Spinal cord (tissue), 10 donors: ENCODE measurements at places on chromosomes 2 and 18.

- DNase-seq: no peak
Measured at GRCh38 chr2:24930768-24931167, 10.7 kb upstream of the ADCY3 start.

DNA sequence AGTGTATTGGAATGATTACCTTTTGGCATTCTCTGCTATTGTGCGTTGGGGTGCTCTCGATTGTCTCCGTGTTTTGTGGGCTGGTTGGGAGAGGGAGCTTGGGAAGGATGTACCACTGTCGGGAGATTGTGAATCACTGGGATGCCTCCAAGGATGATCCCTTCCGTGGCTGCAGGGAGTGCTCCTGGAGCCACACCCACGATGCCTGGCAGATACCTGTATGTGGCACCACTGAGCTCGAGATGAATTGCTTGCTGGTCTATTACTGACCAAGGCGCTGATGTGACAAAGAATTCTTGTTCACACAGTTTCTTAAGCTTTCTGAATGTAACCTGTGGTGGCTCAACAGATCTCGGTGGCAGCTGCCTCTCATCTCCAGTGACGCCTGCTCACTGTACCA is 159.7 kb upstream of the LHCGR start:
- no peak for DNase-seq

- DNase-seq: no peak
Measured at GRCh38 chr2:65790676-65790935, 358.2 kb upstream of the SPRED2 start.

GRCh38 chr18:8858888-8859511 is 153.6 kb downstream of the MTCL1 start:
- no peak for DNase-seq

DNA sequence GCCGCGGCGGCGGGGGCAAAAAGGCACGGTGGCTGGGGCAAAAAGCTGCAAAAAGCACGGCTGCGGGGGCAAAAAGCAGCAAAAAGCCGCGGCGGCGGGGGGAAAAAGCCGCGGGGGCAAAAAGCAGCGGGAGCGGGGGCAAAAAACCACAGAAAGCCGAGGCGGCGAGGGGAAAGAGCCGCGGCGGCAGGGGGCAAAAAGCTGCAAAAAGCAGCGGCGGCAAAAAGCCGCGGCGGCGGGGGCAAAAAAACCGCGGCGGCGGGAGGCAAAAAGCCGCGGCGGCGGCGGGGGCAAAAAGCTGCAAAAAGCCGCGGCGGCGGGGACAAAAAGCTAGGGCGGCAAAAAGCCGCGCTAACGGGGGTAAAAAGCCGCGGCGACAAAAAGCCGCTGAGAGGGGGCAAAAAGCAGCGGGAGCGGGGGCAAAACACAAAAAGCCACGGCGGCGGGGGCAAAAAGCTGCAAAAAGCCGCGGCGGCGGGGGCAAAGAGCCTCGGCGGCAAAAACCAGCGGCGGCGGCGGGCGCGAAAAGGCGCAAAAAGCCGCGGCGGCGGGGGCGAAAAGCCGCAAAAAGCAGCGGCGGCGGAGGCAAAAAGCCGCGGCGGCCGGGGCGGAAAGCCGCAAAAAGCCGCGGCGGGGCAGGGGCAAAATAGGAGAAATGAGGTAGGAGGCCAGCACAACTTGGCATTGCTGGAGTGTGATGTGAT is 123.4 kb downstream of the ANKRD30BL start:
- no peak for DNase-seq

DNA sequence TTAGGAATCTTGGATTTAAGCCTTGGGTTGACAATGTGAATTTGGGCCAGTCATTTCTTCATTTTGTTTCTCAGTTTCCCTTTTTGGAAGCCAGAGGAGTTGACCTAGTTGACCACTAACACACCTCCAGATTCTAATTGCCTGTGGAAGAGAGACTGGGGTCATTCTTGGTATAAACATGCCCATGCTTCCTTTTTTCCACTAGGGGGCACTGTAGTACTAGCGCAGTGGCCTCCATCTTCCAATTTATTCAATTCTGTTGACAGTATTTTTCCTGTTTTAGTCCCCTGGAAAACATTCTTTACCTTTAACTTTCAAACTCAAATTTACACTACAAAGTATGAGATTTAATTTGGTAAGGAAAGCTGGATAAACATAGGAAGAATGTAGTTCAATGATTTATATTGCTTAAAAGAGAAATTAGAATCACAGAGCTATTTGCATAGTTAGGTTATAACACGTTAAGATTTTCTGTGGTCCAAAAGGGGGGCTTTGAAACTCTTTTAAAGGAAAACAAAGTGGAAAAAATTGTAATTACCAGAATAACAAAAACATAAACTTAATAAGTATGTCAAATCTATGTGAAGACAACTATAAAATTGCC is 57.5 kb upstream of the AGPS start:
- DNase-seq: peak; percentile 70

GRCh38 chr2:119174216-119174992 is 15.9 kb upstream of the C1QL2 start:
- no peak for DNase-seq

GRCh38 chr18:73245345-73245744 is 377.6 kb upstream of the NETO1 start:
- DNase-seq: no peak

- DNase-seq: peak; percentile 82
Measured at GRCh38 chr2:84194949-84195644, 264.0 kb downstream of the SUCLG1 start.

DNA sequence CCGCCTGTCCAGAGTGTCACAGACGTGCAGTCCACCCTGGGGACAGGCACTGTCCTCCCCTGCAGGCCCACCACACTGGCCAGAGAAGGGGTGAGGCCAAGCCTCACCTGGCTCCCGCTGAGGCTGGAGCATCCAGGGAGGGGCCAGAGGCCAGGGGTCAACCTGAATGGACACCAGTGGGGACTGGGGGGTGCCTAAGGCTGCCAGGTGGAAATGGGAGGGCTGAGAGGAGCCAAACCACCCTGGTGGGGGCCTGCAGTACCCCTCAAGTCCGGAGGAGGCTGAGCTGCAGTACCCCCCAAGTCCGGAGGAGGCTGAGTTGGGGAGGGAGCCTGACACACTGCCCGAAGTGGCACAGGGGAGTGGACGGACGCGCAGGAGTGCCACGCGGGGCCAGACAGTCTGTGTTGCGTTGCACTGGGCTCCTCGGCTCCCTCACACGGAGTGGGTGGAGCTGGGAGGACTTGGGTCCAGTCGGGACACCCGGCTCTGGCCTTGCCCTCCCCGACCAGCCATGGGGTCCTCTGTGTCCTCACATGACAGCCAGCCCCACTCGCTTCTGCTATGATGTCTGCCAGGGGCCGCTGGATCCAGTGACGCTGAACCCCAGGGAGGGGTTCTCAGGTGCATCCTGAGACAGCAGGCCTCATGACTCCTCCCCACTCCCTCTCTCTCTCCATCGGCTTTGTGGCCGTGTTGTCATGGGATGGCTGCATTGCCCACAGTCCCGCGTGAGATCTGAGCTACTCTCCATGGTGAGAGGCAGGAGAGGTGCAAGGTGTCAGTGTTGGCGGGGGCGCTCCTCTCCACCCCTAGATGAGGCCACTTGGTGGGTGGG is 22.3 kb upstream of the GPC1 start:
- DNase-seq: no peak

DNA sequence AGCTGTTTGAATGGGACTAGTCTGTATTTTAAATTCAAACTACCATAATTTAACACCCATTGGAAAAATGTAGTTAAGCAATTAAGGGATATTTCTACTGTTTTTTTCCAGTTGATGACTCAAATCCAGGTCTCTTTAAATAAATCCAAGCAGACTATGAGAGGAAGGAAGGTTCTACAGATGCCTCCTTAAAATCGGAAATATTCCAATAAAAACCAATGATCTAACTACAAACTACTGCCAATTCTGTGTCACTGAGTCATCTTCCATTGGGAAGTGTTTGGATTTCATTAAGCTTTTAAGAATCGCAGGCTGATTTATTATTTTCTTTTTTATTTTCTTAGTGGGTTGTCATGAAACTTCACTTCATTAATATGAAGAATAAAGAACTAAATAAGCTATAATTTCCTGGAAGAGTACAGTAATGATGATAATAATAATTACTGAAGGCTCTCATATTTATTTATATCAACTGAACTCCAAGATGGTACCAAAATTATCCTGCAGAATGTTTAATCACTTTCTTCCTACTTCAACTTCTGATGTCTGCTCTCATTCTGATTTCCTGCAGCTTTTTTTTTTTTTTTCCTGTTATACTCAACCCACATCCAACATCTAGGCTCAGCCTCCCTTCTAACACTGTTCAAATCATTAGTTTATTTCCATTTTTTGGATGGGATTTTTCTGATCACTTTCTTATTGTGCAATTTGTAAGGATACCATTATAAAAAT is 166.3 kb upstream of the FN1 start:
- DNase-seq: no peak

- no peak for DNase-seq
Measured at GRCh38 chr18:69574401-69574800, 173.7 kb downstream of the DOK6 start.

DNA sequence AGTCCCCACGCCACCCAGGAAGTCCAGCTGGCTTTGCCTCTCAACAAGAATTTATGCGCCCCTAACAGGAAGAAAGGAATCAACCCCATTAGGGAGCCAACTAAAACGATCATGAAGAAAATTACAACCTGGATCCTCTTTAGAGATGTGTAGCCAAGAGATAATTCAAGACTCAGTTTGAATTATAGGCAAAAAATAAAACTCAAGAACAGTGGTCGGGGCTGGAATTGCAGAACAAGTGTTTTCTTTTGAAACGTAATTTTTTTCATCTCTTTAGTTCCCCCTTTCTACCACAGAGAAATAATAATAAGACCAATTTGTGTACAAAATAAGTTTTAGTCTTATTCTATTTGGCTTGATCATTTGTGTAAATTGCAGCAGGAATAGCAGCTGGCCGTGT is 22.4 kb downstream of the PDCD1 start:
- DNase-seq: no peak

DNA sequence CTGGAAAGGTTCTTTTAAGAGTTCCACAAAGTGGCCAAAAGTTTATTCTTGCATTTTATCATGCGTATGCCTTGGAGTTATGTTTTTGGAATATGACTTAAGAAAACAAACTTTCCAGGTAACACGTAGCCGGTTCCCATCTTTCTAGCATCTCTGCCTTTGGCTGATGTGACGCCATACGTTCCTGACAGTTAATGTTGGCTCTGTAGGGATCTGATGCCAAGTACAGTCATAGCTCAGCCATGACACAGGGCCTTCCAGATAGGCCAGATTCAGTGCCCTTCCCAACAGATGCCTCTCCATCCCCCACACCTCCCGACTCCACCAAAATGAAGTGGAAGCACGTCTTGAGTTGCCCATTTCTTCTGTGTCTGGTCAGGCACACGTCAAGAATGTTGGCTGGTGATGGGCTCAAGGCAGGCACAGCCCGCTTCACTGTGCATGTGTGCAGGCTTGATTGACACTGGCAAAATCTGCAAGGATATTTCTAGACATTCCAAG is 51.0 kb upstream of the THOC1 start:
- DNase-seq: no peak

DNA sequence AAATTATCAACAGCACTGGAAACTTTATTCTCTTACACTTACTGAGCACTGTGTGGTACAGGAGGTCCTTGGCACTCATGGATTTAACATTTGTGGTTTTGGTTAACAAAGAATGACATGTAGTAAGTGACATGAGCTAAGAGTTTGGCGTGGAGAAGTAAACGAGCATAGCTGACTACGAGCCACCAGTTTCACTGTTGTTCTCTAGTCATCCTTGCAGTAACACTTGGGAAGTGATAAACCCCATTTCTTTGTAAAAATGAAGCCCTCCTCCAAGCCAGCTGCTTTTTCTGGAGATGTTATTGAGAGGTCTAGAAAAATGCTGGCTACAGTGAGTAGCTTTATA is 32.7 kb downstream of the QPCT start:
- no peak for DNase-seq

GRCh38 chr2:120442923-120443571 is 97.1 kb downstream of the INHBB start:
- DNase-seq: peak; percentile 46

DNA sequence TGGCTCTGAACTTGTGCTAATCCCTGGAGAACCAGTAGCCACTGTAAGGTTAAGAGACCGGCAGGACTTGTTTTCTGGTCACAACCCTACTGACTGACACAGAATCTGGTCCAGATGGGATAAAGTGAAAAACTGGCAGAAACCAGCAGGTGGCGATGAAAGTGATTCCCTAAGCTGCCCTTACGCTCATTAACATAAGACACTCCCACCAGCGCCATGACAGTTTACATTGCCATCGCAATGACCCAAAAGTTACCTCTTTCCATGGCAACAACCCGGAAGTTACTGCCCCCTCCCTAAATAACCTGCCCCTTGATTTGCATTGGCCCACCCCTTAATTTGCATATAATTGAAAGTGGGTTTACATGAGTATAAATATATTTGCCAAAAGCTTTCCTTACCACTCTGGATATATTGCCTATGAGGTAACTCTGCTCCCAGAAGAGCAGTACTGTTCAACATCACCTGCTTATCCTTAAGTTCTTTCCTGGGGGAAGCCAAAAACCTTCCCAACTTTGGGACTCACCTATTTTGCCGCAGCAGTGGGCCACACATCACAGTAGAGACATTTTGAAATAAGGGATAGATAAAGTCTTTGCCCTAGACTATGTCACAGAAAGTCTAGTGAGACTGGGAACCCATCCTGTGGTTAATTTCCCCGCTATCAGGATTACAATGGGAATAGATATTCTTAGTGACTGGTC is 35.8 kb upstream of the AFF3 start:
- no peak for DNase-seq

GRCh38 chr2:190836767-190837166 is 43.9 kb upstream of the GLS start:
- DNase-seq: no peak

DNA sequence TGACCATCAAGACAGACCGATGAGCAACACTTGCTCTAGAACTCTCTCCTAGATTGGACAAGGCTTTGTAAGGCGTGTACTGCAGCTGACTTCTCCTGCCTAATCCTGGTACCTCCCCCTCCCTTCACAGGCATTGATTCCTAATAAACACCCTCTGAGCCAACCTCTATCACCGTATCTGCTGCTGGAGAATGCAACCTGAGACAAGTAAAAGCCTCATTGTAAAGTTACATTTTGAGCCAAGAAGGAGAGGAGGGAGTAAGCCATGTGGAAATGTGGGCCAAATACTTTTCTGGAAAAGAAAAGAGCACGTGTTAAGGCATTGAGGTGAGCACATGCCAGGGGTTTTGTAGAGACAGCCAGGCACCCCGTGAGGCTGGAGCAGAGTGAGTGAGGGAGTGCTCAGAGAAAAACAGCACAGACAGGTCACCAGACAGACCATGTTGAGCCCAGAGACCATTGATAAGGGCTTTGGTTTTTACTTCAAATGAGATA is 2.6 kb upstream of the WDFY1 start:
- no peak for DNase-seq
